Stimulated activated CD8-positive, alpha-beta memory T cell treated with anti-CD3 and anti-CD28 coated beads, Interleukin-4, amount 100 ng/mL, for 24 hours (primary cell): ENCODE measurements at places on chromosomes 11 and 22.
A peak's percentile ranks its signal among the peaks of the same experiment; 100 is the strongest.

- DNase-seq: no peak
Measured at GRCh38 chr11:23856654-23857053, 640.2 kb upstream of the LUZP2 start.

DNA sequence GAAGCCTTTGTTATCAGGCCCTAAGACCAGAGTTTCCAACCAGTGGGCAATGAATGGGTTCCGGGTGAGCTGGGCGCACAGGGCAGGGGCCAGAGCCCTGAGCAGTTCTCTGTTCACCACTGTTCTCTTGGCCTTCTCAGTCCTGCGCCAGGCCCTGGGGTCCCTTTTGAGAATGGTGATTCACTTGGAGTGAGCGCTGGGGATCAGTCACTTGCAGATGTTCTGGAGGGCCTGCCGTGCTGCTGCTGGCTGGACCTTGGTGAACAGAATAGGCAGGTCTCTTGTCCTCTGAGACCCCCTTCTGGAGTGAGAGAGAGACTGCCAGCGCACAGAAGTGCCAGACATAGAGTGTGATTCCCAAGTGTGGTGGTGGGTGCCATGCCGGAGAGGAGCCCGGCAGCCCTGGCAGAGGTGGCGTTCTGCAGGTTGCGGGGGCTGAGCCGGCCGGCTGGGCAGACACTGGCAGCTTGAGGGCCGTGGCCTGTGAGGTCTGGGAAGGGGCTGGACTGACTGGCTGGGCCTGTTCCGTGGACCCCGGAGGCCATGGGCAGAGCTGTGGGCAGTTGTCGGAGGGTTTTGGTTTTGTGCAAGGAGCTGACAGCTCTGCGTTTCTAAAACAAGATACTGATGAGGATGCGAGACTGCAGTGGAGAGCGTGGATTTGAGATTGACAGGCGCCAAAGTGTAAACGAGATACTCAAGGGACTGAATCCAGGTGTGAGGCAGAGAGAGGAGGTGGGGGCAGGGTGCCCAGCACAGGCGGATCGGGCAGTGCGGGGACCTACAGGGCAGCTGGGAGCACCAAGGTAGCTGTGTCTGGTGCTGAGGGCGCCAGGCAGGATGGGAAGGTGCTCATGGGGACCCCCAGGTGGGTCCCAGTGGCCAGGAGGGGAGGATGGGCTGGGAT is 12.3 kb downstream of the TPCN2 start:
- no peak for DNase-seq

DNA sequence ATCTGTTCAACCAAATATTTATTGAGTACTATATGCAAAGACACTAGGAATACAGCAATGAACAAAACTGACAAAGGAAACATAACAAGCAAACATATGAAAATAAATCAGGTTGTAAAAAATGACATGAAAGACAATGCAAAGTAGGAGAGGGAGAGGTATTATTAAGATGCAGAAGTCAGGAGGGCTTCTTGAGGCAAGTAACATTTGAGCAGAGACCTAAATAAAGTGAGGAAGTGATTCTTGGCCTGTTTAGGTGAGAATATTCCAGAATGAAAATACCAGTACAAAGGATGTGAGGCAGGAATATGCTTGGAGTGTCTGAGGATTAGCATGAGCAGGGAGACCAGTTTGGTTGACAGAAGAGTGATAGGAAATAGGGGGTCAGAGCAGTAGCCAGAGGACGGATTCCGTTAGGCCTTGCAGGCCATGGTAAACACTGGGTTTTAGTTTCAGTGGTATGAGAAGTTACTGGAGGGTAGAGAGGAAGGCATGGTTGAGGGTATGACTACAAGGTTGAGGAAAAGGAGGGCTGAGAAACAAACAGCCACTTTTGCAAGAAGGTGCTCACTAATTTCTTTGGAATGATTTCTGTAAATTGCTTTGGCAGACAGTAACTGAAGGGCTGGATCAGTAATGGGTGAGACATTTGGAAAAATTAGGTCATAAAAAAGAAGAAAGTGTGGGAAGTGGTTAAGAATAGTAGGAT is 191.9 kb downstream of the SWAP70 start:
- DNase-seq: no peak

DNA sequence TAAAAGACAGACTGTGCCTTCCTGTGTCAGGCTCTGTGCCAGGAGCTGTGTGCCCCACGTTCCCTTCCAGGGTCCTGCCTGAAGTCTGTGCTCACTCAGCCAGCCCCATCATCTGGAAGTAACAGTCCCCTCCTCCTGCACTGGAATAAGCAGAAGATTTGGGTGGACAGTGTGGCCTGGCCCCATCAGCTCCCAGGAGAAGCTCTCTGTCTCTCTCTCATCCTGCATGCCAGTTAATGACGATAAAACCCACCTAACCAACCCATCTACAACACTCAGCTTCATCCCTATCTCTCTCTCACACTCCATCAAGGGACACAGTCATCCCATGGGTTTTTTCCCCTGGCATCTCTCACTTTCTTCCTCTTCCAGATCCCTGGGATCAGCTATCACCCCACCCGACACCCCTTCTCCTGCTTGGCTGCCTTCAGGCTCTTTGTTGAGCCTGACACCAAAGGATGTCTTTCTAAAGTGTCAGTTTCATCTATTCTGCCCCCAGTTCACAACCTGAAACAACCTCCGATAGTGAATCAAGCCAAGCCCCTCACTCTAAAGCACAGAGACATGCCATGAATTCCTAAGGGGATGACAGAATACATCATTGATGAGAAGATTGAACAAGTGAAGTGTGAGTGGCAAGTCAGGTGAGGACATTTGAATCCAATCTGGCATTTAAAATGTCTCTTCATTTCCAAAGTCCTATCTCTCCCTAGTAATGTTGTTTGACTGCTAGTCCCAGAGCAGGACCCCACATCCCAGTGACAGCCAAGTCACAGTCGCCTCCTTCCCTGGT is 91.4 kb upstream of the TOP3B start:
- DNase-seq: no peak

- DNase-seq: peak; percentile 49
Measured at GRCh38 chr11:61567286-61568061, 13.4 kb downstream of the SYT7 start.

GRCh38 chr11:116773203-116774097 is 663 bp upstream of the BUD13 start:
- no peak for DNase-seq

GRCh38 chr11:116057000-116057399 is 552.8 kb upstream of the CADM1 start:
- no peak for DNase-seq

GRCh38 chr22:40518840-40519239 is 117.7 kb downstream of the MRTFA start:
- DNase-seq: no peak

DNA sequence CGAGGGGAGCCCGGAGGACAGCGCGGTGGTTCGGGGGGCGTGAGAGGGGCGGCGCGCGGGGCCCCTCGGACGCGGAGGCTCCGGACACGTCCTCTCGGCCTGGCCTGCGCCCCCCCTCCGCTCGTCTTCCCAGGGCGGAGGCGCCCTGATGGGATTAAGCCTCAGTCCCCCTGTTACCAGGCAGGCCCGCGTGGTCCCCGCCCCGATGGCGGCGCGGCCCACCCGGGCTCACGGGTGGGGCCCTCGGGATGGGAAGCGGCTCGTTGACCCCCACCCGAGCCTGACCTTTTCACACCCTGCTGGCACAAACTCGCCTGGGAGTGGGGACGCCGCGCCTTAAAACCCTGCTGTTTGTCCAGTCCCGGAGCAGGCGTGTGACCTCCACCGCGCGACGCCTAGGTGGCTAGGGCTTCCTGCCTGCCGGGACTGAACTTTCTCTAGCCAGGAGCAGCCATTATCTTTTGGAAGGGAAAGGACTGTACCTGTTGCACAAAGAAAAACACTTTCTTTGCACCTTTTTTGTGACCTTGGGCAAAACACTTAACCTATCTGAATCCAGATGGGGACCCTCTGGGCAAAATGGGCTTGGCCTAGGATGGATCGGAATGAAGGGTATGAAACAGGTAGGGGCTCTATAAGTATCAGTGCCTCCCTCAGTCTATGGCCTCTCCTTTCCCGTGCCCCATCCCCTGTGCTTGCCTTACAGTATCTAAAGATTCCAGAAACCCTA is 1.0 kb downstream of the KIAA1671 start:
- no peak for DNase-seq

DNA sequence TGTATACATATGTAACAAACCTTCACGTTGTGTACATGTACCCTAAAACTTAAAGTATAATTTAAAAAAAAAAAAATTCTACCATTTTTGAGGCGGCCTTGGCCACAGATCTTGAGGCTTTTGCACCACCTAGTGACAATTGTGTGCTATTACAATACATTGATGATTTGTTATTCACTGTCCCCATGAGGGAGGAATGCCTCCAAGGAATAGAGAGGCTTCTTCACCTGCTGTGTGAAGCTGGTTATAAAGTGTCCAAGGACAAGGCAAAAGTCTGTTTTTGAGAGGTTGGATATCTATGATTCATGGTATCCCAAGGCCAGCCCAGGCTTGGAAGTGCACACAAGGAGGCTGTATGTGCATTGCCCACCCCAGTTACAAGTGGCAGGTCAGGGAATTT is 30.7 kb downstream of the SLC22A25 start:
- DNase-seq: no peak

DNA sequence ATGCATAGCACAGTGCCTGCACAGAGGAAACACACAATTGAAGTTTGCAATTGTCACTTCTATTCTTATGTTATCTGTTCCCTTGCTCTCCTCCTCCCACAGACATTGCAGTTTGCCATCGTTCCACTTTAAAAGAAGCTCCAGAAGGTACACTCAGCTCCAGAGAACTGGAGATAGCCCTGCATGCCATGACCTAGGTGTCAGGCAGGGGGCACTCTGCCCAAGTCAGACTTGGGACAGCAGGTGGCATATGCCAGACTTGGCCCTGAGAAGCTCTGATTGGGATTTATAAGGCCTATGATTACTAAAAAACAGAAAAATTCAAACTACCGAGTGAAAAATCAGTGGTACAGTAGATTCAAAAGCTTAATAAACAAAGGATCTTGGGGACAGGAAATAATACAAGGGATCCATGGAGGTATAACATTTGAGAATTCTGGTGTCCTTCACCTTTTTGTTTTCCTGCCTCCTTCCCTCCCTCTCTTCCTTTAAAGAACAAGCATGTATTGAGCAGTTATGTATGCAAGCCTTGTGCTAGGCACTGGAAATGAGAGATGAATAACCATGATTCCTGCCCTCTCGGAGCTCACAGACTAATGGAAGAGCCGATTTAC is 40.0 kb downstream of the TENM4 start:
- DNase-seq: no peak

DNA sequence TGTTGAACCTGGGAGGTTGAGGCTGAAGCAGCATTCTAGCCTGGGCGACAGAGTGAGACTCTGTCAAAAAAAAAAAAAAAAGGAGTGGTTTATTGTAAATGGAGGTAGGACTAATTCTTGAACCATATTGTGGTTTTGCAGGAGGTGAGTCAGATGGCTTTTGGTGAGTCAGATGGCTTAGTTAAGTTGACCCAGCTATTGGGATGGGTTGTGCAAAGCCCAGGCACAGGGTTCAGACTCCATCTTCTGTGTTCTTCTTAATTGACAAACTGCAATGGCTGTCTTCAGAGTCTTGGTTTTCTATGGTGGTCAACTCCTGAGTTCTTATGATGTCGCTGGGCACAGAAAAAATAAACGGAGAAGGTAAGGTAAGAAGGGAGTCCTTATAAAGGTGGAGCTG is 182.7 kb downstream of the ADAMTS15 start:
- no peak for DNase-seq

GRCh38 chr22:50001388-50002231 is 11.0 kb downstream of the IL17REL start:
- DNase-seq: no peak

GRCh38 chr11:32015427-32015826 is 75.4 kb upstream of the RCN1 start:
- no peak for DNase-seq
